ENCODE measurements at places on chromosomes 1 and 21.

- DNase-seq: no peak
These were observed 48.8 kb downstream of the LRRC40 start for GRCh38 chr1:70156529-70157120.

DNA sequence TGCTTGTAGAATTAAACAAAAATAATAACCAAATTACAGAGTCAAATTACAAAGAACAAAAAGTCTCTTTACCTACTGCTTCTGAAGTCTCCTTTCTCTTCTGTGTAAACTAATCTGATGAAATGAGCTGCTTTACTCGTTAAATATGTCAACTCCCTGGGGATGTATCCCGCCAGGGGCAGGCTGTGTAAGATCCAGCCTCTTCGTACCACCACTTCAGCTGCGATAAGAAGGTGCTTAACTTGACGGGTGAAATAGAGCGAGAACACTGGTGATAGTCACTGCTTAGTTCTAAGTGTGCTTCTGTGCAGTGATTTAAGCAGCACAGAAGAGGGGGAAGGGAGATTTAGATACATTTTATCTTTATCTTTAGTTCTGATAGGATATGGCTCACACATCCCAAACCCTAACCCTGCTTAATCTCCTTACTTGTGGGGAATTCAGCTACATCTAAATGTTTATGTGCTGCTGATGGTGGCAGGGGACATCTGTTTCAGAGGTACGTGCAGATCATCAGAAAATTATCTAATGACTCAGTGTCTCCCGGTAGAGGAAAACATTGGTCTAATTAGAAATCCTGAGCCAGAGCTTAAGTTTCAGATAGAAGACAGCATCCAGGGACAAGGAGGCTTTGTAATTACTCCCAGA, 46.0 kb downstream of the RHOU start:
- peak; percentile 22 for DNase-seq

DNA sequence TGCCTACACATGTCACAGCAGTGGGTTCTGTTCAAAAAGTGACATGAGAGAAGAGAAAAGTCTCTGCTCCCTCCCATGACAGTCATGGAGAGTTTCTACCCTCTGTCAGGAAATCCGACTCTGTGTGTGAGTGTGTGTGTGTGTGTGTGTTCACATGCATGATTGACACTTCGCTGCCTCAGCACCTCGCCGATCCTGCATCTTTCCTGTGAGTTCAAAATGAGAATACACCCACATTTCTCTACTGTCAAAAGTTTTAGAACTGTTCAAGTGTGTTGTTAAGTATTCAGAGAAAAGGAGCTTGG, 46.2 kb upstream of the COX20 start:
- DNase-seq: no peak

DNA sequence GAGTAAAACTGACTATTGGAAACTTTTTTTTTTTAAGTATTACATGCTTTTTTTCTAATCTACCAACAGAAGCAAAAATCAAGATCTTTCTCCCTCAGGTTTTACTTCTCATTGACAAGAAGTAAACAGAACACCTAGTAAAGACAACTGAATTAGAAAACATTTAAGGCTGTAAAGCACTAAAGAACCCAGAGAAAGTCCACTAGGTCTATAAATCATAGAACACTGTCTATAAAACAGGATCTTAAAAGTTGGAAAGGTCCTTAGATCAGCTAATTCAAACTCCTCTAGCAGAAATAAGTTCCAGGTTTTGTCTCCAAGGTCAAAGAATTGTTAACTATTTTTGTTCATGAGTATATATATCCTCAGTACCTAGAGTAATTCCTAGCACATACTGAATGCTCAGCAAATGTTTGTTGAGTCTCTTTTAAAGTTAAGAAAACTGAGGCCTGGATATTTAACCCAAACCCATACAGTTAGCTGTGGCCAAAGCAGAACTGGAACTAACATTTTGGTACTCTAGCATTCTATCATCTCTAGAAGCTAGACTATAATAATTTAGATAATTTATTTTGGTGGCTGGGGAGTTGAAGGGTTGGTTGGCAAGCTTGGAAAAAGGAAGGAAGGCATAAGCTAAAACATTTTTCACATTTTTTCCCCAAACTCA, 3.0 kb downstream of the EPS15 start:
- no peak for DNase-seq

Measured in left ventricle myocardium inferior (tissue), 1 donor.